ENCODE measurements at places on chromosomes 2 and 18.

GRCh38 chr2:121075006-121075551 lies 209.9 kb downstream of the TFCP2L1 start:
- DNase-seq = no peak

- DNase-seq = no peak
These were observed 59.8 kb downstream of the SOX11 start for GRCh38 chr2:5751873-5752482.

DNA sequence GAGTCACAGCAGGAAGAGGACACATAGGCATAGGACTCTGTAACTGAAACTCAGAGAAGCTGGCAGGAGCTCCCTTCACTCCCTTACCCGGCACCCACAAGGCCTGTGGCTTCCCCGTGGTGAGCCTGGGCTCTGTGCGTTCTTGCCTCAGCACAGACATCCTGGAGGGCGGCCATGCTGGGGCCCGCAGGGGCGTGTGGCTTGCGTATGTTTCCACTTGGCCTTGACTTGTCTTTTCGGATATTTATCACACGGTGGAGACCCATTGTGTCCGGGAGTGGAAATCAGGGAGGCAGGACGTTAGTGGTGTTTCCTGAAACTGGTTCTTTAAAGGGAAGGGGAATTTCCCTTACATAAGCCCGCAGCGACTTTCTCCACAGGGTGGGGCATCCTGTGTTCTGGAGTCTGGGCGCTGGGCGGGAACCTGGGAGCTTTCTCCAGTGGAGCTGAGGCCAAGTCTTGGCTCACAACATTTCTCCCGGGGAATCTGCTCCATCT lies 49.9 kb upstream of the EML6 start:
- no peak for DNase-seq

- DNase-seq = no peak
These were observed 67.7 kb upstream of the CDKL4 start for GRCh38 chr2:39311469-39311868.

DNA sequence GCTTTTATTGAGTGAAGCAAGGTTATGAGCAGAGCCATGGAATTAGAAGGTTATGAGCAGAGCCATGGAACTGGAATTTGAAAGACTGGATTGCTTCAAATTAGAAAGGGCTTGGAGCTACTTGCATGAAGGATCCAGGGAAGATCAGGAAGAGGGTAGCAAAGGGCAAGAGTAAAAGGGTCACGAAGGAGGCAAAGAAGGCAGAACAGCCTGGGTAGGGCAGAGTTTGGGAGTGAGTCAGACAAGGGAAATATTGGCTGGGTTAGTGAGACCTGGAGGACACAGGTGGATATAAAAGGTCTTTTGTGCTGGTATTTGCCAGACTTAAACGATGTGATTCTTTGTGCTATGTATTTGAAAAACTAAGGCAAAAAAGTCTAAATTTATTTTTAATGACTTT lies 65.0 kb downstream of the SEMA4F start:
- DNase-seq = no peak

DNA sequence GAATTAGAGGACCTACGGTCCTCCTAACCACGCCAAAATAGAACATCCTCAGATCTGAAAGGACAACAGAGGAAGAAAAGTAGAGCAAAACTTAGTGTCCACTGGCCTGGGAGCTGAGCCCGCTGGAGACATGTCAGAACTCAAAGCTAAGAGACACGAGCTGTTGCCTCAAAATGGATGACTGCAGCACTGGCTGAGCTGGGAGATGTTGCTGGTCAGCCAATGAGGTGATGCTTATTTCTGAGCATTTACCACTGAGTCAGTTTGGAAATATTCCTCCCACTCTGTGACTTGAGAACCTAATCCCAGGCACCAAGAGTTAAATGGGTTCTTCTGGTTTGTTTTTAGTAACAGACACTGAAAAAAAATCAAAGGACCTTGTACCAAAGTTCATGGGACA lies 32.6 kb downstream of the FBXO15 start:
- DNase-seq = no peak

DNA sequence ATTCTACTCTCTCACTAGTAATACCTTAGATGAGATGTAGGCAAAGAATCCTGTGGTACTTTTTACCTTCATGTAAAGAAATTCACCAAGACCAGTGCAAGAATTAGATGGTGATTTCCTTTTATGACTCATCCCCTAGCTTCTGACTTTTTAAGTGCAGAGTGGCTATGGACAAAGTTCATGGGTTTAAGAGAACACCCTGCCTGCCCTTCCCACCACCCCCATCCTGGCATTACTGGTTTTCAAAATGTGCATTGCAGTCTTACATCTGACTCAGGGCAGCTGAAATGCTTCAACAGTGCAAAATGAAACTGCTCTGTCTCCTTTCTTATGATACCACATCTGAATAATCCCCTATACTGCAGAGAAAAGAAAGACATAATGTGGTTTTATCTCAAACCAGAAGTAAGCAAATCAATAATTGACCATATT lies 22.6 kb downstream of the MAIP1 start:
- DNase-seq = no peak

DNA sequence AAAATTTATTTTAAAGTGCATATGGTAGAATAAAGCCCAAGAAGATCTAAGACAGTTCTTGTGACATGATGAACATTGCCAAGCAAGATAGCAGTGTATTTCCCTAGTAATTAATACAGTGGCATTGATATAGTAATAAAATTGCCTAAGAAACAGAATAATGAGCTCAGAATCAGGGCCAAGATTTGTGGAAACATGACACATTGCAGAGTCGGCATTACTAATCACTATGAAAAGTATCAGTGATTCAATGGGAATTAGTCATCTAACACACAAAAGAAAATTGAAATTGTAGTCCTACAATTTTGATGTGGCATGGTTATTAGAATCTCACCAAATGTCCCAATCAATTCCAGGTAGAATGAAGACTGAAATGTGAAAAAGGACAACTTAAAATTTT lies 243.0 kb upstream of the CYRIA start:
- no peak for DNase-seq

- DNase-seq = no peak
These were observed 511.4 kb downstream of the RNF144A start for GRCh38 chr2:7428454-7429204.

DNA sequence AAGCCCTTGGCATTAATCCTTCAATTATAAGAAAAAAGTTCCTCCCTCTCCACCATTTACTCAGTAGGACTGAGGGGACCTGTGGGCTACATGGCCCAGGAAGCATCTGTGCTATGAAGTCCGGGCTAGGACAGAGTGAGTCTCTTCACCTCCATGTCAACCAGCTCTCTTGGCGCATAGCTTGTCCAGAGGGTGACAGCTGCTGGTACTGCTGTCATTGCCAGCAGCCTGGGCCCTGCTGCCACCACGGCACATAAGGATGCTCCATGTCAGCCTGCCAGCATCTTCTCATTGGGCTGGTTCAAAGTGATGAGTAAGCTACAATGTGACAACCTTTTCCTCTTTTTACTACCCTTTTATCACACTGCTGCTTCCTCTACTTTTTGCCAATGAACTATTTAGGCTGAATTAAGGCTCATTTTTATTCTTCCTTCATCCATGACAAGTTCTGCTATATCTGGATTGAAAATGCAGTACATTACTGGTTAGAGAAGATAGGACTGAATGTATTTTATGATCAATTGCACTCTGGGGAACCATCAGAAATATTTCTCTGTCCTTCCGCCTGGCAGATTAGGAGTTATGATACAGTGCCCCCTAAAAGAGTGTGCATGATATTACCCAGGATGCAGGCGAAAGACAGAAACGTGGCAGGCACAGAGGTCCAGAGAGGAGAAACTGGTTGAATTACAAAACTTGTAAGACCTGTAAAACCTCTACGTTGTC lies 258.9 kb upstream of the TNP1 start:
- no peak for DNase-seq

DNA sequence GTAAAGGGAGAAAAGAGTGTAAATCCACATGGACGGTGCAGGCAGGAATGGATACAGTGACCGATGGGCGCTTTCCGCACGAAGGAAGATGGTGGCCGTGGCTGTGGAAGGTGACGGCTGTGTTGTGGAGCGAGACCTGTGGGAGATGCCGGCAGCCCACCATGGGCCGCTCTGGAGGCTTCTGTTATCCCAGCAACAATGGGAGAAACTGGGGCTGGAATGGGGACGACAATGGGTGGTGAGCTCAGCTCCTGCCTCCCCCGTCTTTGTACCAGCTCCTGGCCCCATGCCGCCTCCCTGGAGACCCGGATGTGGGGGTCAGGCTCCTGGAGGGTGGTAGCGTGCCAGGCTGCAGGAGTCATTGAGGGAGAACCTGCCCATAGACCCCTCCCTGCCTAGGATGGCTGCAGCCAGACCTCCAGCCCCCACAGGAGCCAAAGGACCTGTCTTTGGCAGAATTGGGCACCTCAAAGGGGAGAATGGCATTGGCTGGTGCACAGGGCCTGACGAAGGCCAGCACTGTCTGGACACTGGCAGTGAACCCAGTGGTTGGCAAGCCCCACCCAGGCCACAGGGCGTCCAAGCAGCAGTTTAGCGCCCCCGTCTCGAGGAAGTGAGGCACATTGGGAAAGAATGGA lies 72.6 kb downstream of the SLC66A2 start:
- DNase-seq = no peak

DNA sequence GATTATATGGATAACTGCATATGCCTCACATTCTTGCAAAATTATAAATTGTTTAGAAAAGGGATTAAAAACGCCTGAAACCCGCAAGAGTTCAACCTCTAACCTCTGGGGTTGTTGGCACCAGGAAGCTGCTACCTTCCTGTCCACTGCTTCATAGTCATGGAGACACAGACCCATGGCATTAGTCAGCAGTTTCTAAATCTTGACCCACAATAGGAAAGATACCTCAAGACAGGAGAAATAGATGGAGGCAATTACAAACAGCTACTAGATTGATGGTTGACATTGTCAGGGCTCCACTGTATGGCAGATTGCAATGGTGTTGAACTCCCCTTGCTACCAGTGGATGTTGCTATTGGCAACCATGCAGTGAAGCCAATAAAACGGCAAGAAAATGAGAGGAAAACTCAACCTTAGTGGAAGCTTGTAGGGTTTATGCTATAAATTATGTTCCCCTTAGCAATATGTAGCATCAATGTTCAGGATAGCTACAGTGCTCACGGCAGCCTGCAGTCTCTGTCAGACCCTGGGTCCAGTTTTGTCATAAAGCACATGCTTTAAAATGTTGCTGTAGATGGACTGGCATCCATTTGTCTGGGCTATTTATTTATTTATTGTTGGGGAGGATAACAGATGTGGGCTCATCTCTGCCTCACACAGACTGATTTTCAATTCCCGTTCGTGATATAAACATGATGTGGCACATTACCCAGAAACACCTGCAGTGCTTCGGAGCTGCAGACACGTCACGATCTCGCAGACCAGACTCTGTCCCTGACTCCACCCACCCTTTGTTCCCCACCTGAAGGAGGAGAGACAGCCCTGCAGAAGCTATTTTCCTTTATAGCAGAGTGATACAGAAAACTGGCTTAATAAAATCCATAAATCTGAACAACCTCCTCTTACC lies 233.4 kb downstream of the AGPS start:
- no peak for DNase-seq

DNA sequence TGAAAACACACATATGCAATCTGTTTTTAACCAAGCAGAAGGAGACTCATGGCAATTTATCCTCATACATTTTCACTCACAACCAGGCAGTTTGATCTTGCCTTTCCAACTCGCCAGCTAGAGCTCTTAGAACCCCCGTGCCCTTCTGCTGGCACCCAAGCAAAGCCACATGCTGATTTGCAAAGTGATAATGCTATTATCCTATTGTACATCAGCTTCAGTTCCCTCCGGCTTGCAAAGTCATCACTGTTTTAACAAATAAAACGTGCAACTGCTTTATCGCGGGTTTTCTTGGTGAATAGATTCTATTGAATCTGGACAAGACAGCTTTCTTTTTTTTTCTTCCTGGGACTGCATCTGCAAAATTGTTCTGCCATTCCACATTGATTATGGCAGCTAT lies 314.6 kb downstream of the LNPK start:
- no peak for DNase-seq

DNA sequence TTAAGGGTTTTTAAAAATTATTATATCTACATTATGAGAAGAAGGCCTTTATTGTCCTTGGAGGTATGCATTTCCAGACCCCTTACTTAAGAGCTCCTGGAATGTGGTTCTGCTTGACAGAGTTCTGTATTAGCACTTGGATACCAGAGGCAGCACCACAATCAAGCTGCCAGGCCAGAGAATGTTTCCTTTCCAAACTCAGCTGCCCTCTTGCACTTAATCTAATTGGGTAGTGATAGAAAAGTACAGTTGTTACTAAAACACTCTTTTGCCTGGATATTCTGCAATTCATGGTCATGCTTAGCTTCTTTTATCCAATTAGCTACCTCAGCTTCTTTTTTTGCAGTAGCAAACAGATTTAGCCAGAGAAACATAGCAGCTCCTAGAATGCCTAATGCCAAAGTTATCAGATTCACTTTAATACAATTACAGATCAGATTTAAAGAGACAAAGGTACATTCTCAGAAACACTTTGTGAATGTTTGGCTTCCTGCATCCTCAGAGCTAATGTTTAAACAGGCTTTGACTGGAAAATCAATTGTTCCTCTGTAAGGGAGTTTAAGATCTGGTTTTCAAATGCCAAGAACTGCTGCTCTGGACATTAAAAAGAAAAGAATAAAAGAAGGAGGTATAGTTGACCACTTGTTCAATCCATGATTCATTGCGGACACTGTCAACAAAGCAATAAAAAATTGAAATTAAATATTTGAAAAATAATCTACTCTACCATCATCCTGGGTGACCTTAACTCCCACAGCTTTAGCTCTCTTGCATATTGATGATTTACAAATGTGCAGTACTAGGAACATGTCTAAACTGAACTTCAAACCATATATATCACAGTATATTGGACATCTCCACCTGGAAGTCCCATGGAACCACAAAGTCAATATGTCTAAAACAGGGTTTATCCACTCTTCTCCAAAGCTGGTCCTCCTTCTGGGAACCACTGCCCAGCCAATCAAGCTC lies 12.8 kb downstream of the NOSTRIN start:
- DNase-seq = no peak

DNA sequence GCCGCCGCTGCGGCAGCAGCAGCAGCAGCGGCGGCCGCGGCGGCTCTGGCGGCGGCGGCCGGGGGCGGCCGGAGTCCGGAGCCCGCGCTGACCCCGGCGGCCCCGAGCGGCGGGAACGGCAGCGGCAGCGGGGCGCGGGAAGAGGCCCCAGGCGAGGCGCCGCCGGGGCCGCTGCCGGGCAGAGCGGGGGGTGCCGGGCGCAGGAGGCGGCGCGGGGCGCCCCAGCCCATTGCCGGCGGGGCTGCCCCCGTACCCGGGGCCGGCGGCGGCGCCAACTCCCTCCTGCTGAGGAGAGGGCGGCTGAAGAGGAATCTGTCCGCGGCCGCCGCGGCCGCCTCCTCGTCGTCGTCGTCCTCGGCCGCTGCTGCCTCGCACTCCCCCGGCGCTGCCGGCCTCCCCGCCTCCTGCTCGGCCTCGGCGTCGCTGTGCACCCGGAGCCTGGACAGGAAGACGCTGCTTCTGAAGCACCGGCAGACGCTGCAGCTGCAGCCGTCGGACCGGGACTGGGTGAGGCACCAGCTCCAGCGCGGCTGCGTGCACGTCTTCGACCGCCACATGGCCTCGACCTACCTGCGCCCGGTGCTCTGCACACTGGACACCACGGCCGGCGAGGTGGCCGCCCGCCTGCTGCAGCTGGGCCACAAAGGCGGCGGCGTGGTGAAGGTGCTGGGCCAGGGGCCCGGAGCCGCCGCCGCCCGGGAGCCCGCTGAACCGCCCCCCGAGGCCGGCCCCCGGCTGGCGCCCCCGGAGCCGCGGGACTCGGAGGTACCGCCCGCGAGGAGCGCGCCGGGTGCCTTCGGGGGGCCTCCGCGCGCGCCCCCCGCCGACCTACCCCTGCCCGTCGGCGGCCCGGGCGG lies 646 bp downstream of the PHLPP1 start:
- DNase-seq = peak; percentile 43
